ENCODE measurements at places on chromosomes 5 and 9.

DNA sequence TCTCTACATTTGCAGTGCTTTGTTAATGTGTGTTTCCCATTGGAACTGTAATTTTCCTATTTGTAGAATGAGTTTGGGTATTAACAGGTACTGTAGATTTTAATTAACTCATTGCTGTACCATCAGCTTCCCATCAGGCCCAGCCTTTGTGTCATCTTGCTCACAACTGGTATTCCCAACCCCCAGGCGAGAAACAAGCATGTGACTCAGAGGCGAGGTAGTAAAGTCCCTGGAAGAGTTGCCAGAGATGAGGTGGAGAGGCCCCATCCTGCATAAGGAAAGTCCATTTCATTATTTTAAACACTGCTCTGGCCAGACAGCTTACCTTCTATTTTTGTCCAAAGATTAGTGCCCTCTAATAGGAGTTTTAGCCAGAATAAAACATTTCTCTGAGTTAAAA, 29.9 kb downstream of the ADCY2 start:
- no peak for DNase-seq

- DNase-seq: no peak
These were observed 353.7 kb downstream of the CSNK1G3 start for GRCh38 chr5:123865641-123866040.

DNA sequence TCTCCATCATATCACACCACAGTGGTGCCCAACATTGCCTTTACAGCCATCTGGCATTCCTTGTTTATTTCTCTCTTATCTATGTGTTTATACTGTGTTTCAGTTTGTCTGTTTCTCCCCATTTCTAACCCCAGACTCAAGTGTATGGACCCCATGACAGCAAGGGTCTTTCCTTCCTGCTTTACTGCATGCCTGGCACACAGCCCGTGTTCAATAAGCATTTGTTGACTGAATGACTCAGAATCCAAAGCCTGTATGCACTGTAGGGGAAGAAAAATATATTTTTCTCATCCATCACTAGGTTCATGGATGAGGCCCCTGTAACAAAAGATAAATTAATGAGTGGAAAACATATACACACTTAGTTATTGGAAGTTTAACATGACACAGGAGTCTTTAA, 190.8 kb upstream of the SEMA6A start:
- DNase-seq: no peak

- DNase-seq: no peak
These were observed 31.0 kb upstream of the IL17B start for GRCh38 chr5:149410071-149410470.

DNA sequence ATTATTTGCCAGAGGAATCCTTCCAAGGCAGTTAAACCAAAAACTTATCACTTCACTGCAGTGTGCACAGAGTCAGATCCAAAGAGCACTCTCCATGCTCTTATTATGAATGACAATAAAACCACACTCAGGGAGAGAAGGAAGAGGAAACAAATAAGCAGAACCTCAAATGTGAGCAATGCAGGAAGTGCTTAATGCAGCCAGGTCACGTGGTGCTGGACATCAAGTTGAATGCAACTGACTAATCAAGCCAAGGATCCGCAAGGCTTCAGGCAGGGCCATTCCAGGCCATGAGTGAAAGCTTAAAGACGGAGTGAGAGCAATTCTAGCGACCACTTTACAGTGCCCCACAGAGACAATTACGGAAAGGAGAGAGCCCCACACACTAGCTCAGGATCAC, 230.4 kb upstream of the PUM3 start:
- no peak for DNase-seq

DNA sequence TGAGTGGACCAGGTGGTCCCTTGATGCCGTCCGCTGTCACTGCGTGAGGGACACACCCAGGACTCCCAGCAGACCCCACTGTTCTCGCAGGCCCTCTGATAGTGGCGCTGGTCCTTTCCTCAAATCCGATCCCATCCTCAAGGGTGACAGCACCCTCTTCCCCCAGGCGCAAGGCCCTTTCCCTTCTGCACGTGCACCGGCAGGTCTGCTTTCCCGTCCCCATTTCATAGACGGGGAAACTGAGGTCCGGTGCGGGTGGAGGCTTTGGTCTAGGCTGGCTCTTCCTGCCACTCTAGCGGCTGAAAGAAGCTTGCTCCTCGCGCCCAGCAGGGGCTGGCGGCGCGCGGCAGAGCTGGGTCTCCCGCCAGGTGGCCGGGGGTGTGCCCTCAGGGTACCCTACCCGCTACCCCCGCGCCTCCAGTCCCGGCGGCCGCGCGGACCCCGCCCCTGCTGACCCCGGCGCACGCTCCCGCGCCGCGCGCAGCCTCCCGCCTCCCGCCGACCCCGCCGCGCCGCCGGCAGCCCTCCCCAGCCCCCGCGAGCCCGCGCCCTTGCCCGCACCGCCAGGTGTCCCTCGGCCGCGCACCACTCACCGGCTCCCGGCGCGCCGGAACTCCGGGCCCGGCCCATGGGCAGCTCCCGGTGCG, 453 bp downstream of the RASGEF1C start:
- no peak for DNase-seq

GRCh38 chr5:173229382-173229959, 5.5 kb downstream of the NKX2-5 start:
- no peak for DNase-seq

- DNase-seq: no peak
These were observed 92.5 kb upstream of the DNAH5 start for GRCh38 chr5:14036947-14037346.

DNA sequence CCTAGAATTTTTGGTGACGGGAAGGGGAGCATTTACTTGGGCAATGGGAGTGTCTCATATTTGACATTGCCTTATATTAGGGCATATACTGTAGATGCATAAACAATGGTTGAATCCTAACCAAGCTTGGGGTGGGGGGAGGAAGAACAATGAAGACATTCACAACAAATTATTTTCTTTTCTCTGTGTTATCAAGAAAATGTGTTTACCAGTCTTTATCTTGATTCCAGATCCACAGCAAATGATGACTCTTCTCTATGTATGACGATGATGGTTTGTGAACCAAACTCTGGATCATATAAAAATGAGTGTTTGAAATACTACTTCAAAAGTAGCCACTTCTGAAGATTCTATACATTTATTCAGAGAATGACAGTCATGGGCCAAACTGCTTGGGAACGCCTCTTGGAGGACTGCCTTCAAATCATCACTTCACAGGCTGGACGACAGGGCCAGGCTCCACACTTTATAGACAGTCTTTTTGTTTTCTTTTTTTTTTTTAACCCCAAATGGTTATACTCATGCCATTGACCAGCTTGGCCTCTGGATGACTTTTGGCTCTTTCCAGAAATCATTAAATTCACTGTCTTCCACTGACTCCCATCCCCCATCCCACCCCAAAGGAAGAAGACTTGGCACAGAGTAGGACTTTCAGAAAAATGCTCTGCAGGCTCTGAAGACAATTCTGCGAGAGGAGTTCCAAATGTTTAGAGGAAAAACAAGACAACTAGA, 123.8 kb upstream of the LIFR start:
- no peak for DNase-seq

DNA sequence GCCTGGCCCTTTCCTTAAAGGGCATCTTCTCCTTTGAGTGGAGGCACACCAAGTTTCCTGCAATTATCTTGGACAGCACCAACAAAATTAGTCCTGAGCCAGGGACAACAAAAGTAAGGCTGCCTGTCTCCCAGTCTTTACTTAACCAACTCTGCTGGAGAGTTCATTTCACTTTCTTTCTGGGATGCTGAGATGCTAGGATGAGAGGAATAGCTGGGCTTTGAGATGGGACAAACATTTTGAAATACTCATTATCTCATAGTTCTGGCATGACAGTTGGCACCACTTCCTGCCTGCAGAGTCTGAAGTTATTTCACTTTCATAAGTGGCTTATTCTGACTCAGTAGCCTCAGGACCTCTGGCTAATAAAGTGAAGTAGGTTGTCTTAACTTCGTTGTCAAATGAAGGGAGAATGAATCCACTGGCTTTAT, 157.0 kb downstream of the C9orf152 start:
- no peak for DNase-seq

GRCh38 chr5:14244721-14245120, 101.6 kb downstream of the TRIO start:
- DNase-seq: no peak

- DNase-seq: no peak
These were observed 24.7 kb downstream of the ZBTB34 start for GRCh38 chr9:126885131-126885641.

DNA sequence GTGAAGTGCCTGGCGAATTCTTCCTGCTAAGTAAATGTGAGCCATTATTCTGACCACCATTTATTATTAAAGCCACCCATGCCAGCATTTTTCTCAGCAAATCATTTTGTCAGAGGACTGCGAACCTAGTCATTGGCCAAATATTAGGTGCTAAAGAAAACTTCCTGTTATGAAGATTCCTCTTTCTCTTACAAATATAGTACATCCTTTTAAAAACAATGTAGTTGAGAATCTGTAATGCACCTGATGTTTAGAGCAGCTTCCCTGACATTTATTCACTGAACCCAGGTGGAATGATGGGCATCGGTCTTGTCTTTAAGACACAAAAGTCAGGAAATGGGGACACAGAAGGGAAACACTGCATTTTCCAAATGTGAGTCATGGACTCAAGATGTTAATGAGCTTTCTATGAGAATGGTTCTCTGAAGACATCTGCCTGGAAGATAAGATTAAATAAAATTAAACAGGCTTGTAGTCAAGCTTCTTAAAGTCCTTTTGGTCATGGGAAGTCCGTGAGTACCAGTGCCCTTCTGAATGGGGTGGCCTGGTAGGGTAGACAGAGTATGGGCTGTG, 290.6 kb downstream of the FBXL7 start:
- DNase-seq: no peak

DNA sequence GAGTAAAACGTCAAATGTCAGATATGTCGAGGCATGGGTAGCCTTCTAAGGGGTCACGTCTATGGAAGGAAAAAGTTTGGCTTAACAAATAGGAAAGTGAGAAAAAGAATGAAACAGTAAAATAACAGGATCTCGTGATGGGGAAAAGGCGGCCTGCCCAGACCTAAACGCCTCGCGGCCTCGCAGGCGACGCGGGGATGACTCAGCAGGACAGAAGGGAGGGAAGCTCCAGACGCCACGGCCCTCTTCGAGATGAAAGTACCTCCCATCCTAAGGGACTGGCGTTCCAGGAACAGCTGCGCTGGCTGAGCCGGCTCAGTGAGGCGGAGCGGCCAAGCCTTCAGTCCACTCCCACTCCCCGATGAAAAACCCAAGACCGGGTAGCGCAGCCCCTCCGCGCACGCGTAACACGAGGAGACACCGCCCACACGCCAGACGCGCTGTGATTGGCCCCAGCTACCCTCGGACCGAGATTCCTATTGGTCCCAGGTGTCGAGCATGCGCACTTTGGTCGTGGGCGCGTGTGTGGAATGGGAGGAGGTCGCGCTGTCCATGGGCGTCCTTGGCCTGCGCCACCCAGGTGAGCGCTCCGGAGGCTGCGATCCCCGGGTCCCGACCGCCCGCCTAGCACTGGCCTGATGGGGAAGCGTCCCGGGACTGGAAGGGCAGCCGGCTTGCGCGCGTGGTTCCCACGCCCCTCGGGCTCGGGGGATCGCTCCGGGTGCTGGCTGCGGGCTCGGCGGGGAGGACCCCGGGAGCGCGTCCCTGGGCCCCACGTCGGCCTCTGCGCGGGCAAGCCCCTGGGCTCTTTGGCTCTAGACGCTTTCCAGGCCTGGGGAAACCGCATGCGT, 588.5 kb downstream of the MTRR start:
- peak; percentile 88 for DNase-seq

DNA sequence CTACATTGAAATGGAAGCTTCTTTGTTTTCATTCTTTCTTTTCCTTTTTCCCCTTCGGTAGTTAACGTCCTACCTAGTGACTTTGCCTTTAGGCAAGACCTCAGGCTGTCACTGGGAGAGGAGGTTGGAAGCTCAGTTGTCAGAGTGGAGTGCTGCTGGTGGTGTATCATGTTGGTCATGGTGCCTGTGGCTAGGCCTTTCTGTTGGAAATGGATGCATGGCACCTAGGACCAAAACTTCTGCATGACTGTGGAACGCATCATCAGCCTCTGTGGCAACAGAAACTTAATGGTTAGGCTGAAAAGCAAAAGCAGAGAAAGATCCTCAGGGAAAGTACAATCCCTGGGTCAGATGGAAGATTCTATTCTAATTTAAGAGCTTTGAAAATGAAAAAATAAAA, 57.9 kb downstream of the OSTF1 start:
- no peak for DNase-seq

DNA sequence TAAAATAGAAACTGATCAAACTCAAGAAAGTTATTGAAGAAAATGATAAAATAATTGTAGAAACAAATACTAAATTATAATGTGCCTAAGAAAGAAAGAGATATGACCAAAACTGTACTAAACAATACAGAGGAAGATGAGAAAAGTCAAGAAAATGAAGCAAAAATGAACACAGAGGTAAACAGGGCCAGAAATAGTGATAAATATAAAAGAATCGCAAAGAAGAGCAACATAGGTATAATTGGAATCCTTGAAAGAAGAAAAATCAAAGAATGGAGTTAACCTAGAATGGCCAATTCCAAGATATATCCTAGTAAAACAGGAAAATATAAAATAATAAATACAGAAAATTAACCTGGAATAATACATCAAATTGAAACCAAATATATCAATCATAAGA, 69.6 kb downstream of the CSF2 start:
- no peak for DNase-seq

GRCh38 chr5:132099076-132099748, 25.6 kb downstream of the CSF2 start:
- DNase-seq: no peak
